Prostate gland (tissue), 2 donors: ENCODE measurements at places on chromosomes 1 and 21.
A peak's percentile ranks its signal among the peaks of the same experiment; 100 is the strongest.

DNA sequence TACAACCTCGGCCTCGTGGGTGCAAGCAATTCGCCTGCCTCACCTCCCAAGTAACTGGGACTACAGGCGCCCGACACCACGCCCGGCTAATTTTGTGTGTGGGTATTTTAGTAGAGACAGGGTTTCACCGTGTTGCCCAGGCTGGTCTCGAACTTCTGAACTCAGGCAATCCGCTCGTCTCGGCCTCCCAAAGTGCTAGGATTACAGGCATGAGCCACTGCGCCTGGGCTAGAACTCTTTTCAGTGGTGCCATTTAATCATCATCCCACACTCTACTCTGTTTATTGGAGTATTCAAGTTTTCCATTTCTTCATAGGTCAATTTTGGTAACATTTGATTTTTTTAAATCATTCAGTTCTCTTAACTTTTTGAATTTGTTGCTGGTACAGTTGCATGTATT is 101.3 kb downstream of the DHRS3 start:
- no peak for DNase-seq

- DNase-seq = peak; percentile 10
These were observed 68.9 kb downstream of the NMNAT2 start for GRCh38 chr1:183349201-183349711.

DNA sequence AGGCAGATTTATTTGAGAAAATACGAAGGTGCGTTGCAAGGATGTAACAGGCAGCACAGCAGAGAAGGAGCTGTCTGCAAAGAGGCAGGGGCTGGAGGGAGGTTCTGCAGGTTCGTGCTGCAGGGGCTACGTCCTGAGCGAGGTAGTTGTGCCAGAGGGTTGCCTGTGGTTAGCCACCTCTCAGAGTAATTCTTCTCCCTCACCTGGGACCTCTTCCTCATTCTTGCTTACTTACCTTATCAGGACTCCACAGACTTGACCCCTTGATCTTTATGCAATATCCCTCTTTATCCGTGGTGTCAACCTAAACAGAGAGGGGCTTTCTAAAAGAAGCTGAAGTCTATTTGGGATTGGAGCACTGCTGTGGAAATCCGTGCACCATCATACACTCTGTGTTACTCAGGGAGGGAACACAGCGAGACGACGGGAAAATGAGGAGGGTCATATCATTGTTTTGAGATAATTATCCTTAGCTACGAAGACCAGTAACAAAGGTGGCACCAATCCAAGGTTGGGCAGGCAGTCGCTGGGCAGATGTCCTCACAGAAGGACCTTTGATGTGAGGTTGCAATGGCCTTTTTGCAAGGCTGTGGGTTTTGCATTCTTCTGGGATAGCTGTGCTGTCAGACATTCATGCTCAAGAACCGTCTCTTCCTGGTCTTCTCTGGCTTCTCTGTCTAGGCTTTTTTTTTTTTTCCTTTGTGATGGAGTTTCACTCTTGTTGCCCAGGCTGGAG is 82.8 kb downstream of the WDR4 start:
- DNase-seq = no peak

- DNase-seq = no peak
These were observed 194.6 kb downstream of the PBX1 start for GRCh38 chr1:164753521-164754077.
